ENCODE measurements at places on chromosomes 6 and 20.

- no peak for DNase-seq
These were observed 357.5 kb downstream of the ZFAND3 start for GRCh38 chr6:38176797-38177751.

- DNase-seq = no peak
These were observed 82.3 kb downstream of the MLIP start for GRCh38 chr6:54193560-54193959.

GRCh38 chr20:4484379-4484997 is 237.2 kb upstream of the PRND start:
- no peak for DNase-seq

DNA sequence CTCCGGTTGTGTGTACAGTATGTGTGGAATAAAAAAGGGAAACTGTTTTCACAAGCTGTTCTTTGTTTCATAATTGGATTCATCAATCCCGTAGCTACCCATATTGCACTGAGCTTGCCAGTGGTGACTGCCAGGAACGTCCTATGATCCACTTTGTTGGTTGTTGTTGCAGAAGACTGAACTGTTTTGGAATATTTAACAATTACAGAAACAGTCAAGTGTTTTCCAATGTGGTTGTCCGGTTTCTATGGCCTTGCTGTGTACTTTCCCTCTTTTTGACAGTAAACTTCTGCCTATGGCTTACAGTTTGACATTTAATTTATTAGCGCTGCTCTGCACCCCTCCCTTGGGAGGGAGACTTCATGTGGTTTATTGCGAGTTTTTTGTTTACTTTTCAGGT is 141.2 kb downstream of the DTNBP1 start:
- peak; percentile 20 for DNase-seq

GRCh38 chr20:2748551-2749342 is 51.7 kb downstream of the CPXM1 start:
- no peak for DNase-seq

- DNase-seq = no peak
These were observed 4.2 kb downstream of the MLN start for GRCh38 chr6:33799454-33800113.

DNA sequence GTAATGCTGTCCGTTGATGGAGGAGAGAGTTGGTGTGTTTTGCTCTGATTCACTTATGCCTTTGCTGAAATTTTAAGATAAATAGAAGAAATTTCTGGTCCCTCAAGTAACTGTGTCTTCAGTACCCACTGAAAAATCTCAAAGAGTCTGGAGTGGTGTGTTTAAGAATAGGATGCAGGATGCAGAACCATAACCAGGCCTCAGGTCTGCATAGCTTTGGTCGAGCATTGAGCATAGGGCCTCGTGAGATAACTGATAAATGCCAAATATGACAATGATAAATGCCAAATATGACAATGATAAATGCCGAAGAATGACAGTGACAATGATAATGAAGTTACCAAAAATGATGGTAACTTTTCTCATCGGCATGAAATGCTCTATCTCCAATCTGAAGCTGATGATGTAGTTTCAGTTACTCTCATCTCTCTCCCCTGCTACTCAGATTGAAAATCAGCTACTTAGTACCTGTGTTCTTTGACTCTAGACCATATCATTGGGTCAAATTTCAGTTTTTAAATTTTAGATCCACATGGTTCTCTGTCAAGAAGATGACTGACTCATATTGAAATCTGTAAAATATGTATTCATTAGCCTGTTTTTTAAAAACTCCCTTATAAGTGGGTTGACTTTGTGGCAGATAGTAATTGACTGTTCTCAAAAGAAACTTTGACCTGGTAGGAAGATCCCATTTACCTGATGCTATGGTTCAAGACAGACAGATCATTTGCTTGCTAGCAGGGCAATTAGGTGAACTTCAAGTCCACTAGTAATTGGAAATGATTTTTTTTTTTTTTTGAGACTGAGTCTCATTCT is 96.6 kb downstream of the SLC16A10 start:
- no peak for DNase-seq

DNA sequence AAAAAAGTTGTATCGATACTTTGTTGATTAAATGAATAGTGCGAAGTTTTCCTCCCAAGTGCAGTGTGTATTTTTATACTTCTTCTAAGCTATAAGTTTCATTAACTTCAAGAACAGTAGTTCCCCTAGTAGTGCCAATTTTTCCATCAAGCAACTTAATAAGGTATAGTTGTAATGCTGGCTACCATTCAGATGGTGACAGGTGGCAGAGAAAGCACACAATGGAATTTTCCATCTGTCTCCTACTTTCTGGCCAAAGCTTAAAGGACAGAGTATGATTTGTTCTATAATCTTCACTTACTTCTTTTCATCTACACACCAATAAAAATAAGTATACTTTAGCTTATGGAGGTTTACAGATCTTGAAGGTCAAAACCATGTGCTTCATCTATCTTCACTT is 431.1 kb downstream of the NKAIN2 start:
- no peak for DNase-seq

DNA sequence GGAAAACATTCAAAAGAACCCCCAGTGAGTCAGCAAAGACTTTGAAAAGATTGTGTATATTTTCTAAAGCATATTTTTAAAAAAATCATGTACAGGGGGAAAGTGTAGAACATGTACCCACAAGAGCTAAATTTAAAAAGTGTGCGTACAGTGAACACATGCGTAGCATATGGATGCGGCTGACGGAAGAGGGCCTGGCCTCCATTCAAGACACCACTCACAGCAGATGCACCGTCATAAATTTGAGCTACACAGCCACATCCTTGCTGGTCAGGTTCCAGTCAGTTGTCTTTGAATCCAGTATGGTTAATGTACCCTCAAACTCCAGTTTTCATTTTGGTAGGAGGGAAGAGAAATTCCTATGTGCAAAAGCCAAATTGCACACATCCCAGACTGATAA is 54.3 kb upstream of the SPACA1 start:
- DNase-seq = no peak

- DNase-seq = peak; percentile 24
These were observed 22.0 kb upstream of the FRMD1 start for GRCh38 chr6:168100803-168101589.

DNA sequence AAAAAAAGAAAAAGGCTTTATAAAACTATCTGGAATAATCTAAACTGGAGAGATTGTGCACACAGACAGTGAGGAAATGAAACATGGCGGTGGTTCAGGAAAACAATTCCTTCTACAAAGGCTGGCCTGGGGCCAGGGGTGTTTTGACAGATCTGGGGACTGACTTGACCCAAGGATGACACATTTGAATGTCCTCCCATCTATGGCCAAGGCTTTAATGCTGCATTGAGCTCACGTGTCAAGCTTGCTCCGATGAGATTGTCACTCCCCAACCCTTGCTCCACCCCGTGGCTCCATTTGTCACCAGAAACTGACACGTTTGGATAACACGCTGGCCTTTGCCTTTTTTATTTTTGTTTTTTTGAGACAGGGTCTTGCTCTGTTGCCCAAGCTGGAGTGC is 156.1 kb downstream of the ZFP64 start:
- no peak for DNase-seq

DNA sequence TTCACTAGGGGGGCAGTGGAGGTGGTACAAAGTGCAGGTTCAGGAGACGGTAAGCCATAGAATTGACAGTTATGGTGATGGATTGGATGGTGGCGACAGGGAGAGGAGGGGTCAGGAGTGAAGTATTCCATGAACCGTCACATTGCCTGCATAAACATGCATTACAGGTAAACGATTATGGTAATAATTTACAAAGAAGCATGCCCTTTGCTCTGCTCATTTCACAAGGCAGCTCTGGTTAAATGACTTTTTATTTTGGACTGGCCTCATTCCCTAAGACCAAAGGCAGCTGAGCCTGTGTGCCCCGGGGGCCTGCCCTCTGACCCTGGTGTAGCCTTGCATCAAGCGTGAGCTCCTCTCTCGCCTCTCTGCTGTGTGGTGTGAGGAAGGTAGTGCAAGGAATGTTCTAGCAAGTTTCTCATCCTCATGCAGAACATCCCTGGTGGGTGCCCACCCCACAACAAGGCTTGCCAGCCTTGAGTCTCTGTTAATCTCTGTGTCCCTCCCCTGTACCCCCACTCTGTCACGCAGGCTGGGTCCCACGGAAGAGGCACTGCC is 59.0 kb downstream of the PPP1R14C start:
- no peak for DNase-seq

DNA sequence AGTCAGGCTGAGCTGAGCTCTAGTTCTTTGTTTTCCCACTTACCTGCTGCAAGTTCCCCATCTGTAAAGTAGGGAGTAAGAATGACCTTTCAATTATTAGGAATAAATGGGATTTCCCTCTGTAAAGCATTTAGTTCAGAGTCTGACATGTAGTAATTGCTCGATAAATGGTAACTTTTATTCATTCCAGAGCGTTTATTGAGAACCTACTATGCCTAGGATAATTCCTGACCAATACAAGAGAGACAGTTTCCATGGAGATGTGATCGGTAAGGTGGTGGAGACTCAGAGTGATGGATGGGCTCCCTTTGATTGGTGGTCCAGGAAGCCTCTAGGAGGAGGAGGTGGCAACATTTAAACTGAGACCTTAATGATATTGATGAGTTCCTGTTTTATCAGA is 5.6 kb downstream of the PLEKHG1 start:
- DNase-seq = no peak

DNA sequence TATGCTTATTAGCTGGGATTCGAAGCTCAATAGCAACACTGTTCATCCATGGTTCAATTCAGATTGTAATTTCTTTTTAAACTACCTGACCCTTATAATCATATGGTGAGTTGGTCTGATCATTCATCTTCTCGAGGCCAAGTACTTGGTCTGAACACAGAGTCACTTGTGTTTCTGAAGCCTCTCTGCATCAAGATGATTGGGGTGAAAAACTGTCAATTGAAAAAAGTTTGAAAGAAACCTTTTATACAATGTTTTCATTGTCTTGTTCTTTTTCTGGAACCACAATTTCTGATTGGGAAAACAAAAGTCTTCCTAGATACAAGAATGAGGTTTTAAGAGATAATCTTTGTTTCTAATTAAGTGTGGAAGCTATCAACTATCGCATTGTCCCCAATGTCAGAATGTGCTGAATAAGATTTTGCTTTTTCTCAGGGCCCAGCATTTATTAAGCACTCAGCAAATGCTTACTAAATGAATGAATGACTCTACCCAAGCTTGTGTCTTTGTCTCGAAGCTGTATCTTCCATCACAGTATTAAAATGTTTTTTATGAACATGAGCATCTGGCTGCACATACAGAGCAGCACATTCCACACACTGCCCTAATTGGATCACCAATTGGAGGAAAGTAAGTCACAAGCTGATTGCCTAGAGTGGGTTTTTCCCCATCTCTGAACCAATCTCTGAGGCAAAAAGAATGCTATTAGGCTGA is 45.0 kb upstream of the MOXD1 start:
- no peak for DNase-seq

- no peak for DNase-seq
These were observed 10.3 kb upstream of the IER3 start for GRCh38 chr6:30754631-30755030.

DNA sequence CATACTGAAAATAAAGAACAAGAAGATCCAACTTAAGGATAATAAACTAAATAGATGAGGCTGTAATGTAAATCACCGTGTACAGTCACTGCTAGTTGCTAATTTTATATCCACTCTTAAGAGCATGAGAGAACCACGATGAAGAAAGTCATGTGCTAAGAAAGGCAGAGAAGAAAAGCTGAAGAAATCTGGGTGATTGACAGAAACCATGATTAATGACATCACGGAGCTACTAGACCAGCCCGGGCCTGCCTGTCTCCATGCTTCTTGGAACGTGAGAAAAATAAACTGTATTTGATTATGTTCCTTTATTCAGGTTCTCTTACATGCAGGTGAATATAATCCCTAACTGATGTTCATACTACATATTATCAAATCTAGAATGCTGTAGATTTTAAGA is 84.2 kb upstream of the E2F3 start:
- no peak for DNase-seq

DNA sequence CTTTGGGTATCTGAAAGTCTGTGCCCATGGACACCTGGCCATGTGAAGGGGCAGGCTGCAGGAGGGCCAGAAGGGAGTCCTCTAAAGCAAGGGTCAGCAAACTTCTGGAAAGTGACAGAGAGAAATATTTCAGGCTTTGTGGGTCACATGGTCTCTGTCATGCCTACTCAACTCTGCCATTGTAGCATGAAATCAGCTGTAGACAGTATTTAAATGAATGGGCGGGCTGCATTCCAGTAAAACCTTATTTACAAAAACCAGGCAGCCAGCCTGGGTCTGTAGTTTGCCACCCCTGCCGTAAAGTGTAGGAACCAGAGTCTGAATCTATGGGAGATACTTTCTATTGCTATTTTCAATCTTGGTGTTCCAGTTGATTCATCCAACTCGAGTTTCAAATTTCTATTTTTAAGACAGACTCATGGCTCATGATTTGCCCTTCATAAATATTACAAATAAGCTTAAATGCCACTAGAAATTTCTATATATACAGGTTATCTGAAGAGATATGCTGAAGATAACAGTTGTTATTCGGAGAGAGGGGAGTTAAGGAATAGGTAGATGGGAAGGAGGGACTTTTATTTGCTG is 19.0 kb upstream of the ADGRF4 start:
- DNase-seq = no peak

DNA sequence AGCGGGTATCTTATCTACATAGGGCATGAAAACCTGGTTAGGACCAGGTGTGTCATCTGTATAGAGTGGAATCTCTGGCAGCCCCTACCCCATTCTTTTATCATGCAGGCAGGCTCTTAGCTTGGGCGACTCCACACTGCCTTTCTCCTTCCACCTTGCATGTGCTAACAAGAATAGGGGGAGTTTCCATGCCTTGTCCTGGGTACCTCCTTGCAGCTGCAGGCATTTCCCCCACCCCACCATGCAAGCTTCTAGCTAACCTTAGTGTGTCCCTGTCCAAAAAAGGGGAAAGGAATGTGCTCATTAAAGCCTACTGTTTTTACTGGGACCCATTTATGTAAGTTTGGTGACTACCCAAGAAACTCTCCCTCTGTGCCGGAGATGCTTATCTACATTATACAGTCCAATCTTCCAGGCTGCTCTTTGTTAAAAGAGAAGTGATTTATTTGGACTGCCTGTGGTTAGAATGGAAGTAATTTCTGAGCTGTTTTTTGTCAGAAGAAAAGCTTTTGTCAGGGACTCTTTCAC is 10.5 kb upstream of the CEP43 start:
- no peak for DNase-seq

DNA sequence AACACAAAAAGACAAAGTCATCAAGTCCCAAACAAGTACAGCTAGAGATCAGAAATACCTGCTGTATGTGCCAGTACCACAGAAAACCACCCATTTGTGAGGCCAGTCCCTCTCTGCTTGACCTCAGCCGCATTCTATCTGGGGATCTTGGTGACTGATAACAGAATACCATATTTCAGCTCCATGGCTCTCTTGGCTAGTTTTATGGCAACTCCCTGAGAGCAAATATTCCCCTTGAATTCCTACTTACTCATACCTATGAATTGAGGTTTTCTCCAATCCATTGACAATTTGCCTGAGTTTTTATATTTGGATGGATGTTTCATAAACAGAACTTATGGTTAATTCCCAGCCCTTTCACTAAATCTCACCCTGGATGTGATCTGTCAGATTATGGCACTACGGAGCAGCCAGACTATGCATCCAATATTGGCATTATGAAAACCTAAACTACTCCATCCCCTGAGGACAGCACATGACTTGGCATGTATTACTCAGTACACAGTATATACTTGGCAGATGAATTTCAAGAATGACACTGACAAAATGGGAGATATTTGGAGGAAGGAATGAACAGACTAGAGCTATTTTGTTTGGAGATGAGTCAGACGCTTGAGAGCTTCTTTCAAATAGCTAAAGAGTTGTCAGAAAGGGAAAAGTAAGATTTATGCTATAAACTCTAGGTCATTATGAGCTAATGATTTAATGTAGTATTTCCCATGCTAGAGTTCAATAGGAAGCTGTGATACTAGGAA is 95.7 kb downstream of the PRDM1 start:
- DNase-seq = no peak
